ENCODE measurements at places on chromosomes 6 and 20.

DNA sequence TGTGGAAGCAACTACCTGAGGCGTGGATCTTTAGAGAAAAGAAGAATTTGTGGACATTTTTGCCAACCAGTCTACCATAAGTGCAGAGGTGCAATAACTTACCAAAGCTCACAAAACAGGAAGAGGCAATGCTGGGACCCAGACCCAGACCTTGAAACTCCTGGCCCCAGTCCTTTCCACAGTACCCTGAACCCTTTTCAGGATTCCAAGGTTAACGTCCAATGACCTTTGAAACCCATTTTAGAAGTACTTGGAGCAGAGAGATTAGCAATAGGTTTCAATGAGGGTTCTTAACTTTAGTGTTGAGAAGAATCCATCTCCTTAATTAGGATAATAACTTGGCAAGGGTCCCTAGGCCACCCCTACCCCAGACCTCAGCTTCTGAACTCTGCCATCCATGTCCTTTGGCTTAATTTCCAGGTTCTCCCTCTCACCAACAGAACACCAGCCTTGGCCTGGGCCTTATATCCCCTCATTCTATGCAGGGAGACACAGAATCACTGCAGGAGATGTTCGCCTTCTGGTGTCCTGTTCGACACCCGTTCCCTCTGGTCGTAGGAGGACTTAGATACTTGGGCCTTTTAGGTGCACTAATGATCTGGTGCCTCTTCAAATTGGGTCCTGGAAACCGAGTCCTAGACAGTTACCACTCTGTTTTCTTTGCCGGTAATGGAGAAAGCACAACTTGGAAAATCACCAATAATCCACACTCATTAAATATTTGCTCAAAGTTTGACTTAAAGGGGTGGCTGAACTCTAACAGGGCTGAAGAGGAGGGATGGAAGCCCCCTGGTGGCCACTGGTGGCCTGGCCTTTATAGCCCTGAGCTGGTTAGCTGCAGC is 40.6 kb downstream of the ISM1 start:
- DNase-seq = no peak

DNA sequence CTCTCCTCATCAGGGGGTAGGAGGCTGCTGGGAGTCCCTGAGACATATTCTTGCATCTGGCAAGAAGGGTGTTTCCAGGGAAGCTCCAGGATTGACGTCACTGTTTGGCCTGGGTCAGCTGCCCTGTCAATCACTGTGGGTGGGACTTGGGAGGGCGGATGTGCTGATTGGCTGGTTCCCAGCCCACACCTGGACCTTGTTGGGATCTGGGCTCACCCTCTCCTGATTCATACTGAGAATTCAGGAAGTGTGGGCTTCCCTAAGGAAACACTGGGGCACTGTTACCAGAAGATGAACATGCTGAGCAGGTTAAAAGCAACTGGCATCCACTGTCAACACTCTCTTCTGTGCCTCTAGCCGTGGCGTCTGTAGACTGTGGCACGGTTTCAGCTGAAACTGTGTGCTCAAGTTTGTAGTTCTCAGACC is 36.5 kb downstream of the CDH26 start:
- DNase-seq = no peak

DNA sequence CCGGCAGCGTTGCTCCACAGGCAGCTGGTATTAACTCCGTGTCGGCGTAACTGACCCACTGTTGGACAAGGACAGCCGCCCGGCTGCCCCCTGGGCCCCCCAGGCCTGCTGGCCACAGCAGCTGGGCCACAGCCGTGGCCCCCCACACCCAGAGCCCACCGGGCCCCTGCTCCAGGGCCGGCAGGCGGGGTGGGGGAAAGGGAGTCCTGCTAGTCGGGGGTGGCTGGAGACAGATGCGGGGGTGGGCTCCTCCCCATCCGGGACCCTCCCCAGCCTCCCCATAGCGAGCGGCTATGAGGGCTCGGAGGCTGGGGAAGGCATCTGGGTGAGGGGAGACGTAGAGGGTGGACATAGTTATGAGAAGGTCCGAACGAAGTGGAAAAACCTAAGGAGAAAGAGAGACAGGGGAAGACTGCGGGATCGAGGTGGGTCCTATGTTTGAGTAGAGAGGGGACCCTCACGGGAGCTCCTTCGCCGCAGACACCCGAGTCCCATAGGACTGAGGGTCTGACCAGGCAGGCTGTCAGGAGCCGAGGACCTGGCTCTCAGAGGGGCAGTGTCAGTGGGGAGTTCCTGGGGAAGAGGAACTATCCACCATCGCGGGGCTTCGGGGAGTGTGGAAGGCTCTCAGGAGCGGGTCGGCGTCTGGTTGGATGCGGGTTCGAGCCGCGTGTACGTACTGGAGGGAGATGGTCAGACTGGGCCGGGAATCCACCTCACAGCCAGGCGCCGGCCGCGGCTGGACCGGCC is 511 bp downstream of the VARS1 start:
- no peak for DNase-seq

DNA sequence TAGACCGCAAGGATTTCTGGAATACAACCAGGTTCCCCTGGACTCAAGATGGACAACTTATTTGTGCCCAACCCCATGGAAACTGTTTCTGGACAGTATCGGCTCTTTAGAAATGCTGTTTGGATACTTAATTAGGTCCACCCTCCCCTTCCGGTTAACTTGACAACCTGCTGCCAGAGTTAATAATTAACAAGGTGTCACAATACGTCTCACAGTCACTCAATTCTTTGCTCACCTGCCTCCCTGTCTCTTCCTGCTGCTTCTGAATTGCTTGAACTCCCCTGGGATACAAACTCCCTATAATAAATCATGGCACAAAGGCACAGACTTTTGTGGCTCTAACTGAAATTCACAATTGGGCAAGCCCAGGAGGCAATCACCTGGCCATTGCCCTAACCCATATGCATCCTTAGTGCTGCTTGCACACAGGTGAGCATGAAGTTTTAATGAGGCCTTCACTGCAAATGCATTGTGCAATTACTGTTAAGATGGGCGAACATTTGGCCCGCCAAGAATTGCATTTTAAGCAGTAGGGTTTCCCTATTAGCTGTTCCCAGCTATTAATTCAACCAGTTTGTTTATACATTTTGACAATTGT is 504.4 kb upstream of the NOX3 start:
- DNase-seq = no peak

- no peak for DNase-seq
Measured at GRCh38 chr20:12166053-12166717, 248.5 kb downstream of the BTBD3 start.

GRCh38 chr6:33600761-33601160 is 20.4 kb upstream of the ITPR3 start:
- no peak for DNase-seq

GRCh38 chr6:148614602-148615001 is 132.2 kb upstream of the UST start:
- DNase-seq = no peak

DNA sequence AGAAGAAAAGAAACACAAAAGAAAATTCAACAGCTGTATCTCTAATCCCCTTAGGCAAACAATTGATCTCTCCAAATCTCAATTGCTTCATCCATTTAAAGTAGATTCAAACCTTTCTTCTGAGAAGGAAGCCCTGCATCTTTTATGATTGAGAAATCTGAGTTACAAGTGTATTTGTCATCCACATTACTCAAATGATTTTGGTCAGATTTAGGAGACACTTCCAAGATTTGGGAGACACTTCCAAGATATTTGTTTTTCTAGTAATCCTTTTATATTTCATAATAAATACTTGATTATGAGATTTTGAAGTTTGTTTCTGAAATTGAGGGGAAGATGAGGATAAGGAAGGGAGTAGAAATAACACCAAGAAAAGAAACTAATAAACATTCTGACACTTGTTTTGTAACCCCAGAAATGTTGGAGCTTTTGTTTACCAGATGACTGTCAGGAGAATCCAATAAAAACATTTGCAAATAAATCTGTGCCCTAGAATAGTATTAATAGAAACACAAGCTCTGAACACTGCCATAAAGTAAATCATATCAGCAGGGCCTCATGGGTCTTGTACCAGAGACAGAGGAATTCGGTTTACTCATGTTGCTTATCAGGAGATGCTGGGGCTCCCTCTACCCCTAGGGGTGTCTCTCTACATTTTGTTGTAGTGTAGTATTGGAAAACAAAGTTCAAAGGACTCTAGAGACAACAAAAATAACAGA is 314.3 kb upstream of the NT5E start:
- DNase-seq = no peak

GRCh38 chr6:27238010-27238983 is 9.2 kb upstream of the PRSS16 start:
- DNase-seq = no peak

- DNase-seq = no peak
Measured at GRCh38 chr6:16821834-16822264, 60.6 kb upstream of the ATXN1 start.

GRCh38 chr6:153086225-153086990 is 44.7 kb downstream of the RGS17 start:
- DNase-seq = no peak

- no peak for DNase-seq
Measured at GRCh38 chr20:46367967-46368901, 38.2 kb downstream of the ELMO2 start.

GRCh38 chr6:8400663-8401062 is 34.7 kb downstream of the SLC35B3 start:
- DNase-seq = no peak

DNA sequence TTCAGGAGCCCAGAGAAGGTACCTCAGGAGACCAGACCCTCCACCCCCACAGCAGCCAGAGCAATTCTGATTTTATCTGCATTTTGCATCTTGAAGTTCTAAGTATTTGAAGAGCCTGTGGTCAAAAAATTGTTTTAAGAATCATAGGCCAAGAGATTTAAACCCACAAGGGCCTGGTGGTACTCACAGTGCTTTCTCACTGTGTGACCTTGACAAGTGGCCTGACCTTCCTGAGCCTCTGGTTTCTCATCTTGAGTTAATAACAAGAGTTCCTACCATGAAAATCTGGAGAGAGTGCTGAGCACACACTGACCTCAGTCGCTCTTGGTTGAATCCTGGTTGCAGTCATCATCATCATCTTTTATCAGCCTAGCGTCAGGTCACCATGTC is 45.4 kb upstream of the ID1 start:
- DNase-seq = no peak

GRCh38 chr6:137357263-137357947 is 136.8 kb downstream of the OLIG3 start:
- DNase-seq = no peak
